ENCODE measurements at places on chromosomes 3 and 15.

- no peak for DNase-seq
Observed at GRCh38 chr3:81910244-81910852, 148.9 kb upstream of the GBE1 start.

DNA sequence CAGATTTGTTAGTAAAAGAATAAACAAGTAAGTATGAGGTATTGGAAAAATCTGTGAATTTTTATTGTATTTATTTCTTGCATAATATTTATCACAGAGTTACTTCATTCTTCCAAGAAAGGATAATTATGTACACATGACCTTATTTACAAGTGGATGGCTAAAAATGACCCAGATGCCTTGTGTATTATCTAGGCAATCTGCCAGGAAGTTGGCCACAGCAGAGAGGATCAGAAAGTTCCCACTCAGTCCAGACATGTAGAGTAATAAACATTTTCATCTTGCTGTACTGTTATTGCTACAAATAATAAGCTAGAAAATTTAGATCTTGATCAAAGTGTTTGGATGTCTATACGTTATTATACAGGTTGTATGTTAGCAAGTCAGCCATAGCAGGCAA is 317.1 kb downstream of the EPHA6 start:
- no peak for DNase-seq

DNA sequence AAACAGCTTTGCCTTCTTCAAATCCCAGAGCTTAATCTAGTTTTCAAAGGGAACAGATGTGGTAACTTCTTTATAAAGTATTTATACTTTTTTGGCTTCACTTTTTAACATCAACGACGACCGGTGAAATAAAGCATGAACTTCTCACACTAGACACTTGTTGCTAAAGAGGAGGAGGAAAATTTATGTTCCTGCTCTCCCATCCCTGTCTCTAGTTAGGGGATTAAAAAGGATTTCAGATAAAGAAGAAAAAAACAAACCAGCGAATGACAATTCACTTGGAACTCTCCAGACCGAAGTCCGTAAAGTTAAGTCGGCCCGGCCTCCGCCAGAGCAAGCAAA is 672 bp downstream of the NEDD4 start:
- no peak for DNase-seq

- no peak for DNase-seq
Observed at GRCh38 chr3:114364806-114365654, 71.2 kb downstream of the TIGIT start.

DNA sequence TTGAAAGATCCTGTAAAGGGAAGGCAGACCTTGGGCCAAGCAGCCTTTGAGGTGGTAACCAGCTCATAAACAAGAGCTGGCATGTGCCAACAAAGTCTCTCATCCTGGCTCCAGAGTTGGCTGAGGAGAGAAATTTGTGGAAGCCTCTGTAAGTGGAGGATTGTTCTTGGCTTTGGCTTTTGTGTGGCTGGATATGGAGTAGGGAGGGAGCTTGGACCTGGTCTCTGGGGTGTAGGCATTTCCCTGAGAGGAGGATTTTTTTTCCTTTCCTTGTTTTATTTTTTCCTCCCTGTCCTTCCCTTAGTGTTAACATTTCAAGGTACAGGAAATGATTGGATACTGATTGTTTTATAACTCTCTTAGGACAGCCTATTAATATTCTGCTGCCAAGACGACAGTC is 60.8 kb downstream of the ZNF609 start:
- no peak for DNase-seq

DNA sequence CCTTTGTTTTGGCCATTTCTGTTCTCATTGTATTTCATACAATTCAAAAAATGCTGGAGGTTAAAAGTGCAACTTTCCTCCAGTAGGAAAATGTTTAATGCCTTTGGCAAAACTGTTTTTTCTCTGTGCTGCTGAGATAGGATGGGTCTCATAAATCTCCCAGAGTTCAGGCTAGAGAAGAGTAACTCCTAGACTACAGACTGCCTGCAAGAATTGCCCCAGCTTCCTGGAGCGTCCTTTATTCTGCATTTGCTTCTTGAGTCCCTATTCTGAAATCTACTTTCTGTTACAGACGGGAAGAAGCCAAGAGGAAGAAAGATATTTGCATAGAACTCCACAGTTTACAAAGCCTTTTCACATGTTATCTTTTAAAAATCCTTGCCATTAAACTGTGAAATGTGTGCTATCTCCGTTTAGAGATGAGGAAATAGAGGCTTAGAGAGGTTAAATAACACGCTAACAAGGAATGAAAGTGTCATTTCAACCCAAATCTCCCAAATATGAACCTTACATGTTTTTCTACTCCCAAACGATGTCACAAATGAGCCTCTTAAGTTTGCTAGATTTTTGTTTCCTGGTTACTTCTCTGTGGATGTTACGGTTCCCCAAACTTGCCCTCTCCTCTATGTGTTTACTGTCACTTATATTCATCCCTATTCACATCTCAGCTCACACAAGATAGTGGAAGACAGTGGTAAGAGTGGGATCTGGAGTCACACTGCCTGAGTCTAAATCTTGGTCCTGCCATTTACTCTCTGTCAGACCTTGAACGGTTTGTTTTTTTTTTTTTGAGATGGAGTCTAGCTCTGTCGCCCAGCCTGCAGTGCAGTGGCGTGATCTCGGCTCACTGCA is 17.4 kb downstream of the NANOGP8 start:
- DNase-seq, result no peak

DNA sequence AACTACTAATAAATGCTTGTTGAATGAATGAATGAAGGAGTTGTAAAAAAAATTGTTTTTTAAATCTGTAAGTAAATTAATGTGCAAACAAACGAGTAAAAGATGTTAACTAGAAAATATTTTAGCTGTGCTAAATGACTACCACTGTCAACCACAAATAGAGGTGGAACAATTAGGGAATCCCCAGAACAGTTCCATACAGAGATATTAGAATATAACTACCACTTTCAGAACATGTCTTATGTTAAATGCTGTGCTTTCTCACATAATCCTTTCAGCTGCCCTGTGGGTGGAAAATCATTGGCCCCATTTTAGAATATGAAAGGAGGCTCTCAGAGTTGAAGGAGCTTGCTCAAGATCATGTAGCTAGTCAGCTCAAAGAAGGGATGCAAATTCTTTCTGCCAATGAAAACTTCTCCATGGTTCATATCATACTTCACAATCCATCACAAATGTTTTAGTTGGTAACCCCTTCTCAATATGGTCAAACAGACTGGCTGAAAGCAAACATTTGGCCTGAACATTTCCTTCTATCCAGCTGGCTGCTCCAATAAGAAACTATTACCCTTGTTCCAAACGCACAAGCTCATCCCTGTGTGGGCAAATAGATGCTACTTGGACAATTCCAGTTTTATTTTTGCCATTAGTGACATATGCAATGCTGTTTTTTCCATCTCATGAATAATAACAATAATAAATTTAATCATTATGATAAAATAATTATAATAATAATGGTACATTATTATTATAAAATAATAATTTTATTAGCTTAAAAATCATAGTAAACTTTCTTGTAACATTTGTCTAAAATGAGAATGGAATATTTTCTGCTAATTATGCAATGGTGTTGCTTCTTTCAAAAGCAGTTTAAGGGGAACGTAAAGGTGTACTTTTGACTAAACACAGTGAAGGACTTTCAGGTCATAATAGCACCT is 290.4 kb upstream of the STT3B start:
- no peak for DNase-seq

DNA sequence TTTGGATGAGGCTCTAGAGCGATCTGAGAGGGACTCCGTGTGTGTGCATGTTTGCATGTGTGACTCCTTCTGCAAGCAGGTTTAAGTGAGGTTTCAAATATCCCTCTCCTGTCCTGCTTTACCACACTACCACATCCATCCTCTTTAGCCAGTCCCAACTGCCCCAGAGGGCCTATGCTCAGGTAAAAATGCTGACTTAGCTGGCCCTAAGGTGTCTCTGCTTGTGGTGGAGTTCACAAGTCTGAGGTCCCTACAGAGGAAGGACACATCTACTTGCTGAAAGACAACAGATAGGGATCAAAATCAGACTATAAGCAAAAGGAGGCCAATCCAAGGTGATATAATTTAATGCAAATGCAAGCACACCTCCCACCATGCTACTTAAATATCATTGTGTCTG is 87.2 kb downstream of the B3GNT5 start:
- no peak for DNase-seq

DNA sequence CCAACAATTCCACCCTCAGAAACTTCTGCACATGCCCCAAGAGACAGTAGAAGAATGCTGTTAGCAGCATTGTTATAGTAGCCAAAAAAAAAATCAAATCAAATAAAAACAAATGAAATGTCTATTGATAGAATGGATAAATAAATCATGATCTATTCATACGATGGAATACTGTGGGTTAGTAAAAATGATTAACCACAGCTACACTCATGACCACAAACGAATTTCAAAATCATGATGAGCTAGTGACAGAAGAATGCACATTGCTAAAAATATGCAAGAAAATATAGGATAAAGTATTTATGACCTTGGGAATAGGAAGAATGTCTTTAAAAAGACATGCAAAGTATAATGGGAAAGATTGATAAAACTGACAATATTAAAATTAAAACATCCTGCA is 57.5 kb upstream of the ACAN start:
- DNase-seq, result no peak

DNA sequence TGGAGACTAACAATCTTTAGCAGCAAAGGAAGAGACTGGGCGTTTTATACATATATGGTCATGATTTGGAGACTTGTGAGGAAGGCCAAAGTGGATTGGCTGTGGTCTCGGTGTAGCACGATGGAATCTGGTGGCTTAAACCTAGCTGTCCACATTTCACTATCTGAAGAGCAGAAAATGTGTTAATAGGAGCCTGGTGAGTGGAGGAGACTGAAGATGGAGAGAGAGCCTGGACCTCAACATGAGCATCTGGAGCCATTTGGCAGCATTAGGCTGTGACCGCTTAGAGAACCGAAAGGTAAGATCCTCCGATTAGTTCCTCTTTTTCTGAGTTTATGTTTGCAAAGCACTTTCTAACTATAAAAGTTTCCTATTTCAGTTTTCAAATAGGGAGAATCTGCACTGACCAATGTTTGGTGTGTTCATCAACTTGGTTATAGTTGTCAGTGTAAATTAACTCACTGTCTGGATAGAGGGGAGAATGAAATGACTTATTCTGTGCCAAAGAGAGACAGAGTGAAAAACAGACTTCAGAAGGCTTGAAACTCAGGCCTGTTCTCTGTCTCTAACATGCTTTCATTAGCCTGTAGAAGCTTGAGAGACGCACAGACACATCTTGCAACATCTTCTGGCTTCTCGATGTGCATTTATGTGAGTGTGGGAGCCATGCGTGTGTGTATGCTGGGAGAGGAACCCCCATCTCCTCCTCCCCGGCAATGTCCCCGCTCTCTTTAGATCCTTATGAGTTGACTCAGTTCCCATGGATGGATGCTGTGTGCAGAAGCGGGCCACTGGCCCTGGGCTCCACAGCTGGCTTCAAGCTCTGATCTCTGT is 244.7 kb upstream of the TBL1XR1 start:
- DNase-seq, result no peak

DNA sequence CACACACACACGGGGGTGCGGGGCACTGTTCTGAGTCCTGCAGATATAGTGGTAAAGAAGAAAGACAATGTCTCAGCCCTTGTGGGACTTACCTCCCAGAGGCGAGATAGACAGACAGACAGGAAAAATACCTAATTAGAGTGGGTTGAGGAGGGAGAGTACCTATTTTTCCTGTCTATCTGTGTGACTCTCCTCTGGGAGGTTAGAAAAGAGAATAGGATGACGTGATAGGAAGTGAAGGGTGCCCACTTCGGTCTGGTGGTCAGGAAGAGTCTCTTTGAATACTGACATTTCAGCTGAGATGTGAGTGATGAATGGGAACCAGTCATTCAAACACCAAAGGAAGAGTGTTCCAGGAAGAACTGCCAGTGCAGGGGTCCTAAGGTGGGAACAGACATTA is 4.1 kb upstream of the APOD start:
- no peak for DNase-seq

DNA sequence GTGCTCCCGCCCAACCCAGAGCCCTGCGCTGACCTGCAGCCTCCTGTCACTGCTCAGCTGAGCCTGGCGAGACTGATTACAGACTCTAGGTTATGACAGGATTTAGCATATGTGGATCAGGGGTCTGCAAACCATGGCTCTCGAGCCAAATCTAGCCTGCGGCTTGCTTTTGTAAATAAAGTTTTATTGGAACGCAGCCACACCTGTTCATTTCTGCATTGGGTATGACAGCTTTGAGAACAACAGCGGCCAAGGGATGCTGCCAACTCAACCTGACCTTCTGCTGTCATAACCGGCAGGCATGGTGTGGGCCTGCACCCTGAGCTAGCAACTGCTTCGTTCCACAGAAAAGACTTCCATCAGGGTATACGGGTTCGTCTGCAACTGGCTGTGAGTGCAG is 50.5 kb upstream of the IQSEC1 start:
- DNase-seq, result no peak

GRCh38 chr15:68177742-68178141 is 27.4 kb downstream of the CALML4 start:
- no peak for DNase-seq

All from NCI-H2107 (cell line).